ENCODE measurements at places on chromosomes 12 and 14.

DNA sequence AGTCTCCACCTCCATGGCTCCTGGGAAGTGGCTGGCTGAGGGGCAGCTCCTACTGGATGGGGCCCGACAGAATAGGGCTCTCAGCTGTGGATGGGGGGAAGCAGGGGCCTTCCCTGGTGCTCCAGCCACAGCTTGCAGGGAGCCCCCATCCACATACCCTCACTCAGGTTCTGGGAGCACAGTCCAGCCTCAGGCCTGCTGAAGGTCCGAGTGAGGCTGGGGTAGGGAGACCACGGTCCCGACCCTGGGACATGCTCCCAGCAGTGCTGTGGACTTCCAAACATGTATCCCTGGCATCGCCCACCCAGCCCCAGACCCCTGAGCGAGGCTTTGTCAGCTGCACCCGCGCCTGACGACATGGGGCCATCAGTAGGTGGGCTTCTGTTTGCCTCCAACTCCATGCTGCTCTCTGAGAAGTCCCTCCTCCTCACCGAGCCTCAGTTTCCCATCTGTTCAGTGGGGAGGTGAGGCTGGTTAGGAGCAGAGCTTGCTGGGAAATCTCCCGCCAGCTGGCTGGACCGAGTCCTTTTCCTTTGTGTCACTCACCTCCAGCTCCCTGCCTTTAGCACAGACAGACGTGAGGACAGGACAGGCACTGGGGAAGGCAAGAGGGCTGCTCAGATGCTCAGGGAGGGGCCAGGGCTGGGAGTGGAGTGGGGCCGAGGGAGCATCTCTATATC lies 9.1 kb upstream of the ATG101 start:
- peak; percentile 64 for DNase-seq

DNA sequence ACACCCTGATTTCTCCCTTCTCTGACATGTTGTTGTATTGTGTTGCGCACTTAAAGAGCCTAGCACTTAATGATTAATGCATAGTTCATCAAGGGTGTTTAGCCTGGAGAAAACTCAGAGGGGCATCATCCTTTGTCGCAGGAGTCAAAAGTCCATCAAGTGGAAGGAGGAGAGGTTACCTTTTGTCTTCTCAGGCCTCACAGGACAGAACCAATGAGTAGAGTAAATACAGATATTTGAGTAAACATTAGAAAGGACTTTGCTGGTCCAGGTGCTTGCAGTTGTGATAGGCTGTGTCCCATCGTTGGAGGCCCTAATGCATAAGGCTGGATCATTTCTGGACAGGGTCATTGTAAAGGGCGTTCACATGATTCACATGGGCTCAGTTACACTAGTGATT lies 430.9 kb downstream of the PCNX1 start:
- no peak for DNase-seq

- DNase-seq = no peak
Observed at GRCh38 chr12:21828779-21829178, 54.3 kb upstream of the KCNJ8 start.

DNA sequence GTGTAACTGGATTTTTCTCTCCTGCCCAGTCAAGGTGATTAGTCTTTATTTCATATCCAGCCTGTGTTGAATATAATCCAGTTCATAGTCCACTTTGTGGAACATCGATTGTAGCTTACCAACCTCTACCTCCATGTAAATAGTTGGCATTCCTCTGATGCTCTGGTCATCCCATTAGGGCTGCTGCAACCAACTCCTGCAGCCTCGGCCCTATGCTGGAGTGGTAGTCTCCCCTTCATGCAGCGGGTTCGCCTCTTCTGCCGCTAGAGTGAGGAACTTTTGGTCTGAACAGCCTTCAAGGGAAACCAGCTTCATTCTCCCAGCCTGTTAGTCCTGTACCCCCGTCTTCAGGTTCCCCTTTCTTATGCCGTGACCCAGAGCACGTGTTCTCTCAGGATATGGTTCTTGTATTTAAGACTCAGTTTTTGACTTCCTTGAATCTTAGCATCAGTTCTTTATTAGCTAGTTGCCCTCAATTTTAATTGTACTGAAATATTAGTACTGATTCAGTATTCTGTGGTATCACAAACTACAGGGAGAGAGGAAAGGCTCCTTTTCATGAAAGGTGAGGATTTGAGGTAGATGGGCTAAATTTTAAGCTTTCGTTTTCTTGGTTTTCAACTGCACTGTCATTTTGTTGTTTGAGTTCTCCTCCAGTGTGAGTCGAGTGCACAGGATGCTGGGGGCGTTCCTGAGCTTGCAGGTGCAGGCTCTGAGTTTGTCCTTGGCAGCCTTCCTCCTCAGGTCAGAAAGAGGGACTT lies 33.2 kb downstream of the ZNF664 start:
- peak; percentile 43 for DNase-seq

- DNase-seq = peak; percentile 19
Observed at GRCh38 chr12:70571705-70572268, 65.4 kb downstream of the PTPRB start.

DNA sequence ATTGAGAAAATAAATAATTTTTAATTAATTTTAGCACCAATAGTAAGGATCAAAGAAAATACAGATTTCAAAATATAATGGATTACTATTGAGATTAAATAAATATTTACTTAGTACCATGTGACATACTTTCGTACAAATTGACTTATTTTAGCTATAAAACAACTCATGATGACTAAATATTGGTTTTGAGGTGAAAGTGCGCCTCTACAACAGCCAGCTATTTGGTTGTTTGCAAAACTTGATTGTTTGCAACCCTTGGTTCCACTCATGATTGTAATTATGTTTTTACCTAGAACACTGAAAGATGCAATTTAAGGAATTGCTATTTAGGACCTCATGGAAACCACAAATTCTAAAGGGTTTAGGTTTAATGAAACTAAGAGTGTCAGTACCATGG lies 51.9 kb upstream of the PPM1H start:
- DNase-seq = no peak
